Spinal cord (tissue), 10 donors: ENCODE measurements at places on chromosomes 1 and 21. TPM values are rescaled to one million over a fixed set of nuclear protein-coding genes. Genes with fewer than 3 reads are reported as not detected.
A peak's percentile ranks its signal among the peaks of the same experiment; 100 is the strongest.

DNA sequence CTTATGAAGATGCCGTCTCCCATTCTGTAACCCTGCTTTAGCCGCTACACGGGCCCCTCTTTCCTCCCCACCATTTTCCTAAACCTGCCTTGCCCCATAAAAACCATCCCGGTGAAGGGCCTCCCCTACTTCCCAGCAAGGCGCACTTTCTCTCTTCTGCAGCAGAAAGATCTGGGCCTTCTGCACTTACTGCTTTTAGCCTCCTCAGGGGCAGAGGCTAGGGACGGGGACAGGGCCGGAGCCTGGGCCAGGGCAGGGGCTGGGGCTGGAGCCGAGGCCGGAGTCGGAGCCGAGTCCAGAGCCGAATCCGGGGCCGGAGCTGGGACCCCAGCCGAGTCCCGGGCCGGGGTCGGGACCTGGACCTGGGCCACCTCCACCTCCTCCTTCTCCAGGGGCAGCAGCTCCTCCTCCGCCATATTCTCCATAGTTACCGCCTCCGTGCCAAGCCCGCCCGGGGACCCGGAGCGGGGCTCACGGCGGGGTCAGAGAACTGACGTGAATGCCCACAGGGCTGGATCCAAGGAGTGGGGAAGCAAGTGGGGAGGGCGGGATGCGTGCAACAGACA, 382 bp downstream of the TRMT1L start:
- no peaks in the 10 kb centered on the region for H3K4me1 ChIP-seq
- H3K27me3 ChIP-seq, result no peaks in the 10 kb centered on the region
- peak overlapping the region; percentile 99 for H3K4me3 ChIP-seq
- H3K27ac ChIP-seq, result peak overlapping the region; percentile 100
- H3K36me3 ChIP-seq, result no peaks in the 10 kb centered on the region
- peak; percentile 77 for DNase-seq

- no peak overlapping the region for H3K4me3 ChIP-seq
- no peak overlapping the region for H3K27ac ChIP-seq
- H3K4me1 ChIP-seq, result no peaks in the 10 kb centered on the region
- no peak for DNase-seq
- H3K36me3 ChIP-seq, result peaks cover 14% of the 10 kb centered on the region
- H3K27me3 ChIP-seq, result no peaks in the 10 kb centered on the region
These were observed 1.2 kb downstream of the ITGA10 start for GRCh38 chr1:145908653-145909052.

DNA sequence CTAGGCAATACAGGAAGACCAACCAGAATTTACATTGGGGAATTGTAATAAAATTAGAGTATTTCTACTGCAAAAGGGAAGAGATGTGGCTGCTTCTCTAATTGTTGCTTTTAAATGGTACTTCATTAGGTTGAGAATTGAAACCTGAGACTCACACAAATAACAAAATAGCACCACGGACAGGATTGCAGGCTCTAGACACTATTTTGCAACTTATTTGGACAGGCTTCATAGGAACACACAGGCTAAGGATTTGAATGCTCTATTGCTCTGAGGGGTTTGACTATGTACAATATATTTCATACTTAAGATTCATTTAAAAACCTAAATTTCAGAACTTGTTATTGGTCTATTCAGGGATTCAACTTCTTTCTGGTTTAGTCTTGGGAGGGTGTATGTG, 79.6 kb downstream of the ATP1B1 start:
- DNase-seq, result no peak
- H3K4me1 ChIP-seq, result no peaks in the 10 kb centered on the region

DNA sequence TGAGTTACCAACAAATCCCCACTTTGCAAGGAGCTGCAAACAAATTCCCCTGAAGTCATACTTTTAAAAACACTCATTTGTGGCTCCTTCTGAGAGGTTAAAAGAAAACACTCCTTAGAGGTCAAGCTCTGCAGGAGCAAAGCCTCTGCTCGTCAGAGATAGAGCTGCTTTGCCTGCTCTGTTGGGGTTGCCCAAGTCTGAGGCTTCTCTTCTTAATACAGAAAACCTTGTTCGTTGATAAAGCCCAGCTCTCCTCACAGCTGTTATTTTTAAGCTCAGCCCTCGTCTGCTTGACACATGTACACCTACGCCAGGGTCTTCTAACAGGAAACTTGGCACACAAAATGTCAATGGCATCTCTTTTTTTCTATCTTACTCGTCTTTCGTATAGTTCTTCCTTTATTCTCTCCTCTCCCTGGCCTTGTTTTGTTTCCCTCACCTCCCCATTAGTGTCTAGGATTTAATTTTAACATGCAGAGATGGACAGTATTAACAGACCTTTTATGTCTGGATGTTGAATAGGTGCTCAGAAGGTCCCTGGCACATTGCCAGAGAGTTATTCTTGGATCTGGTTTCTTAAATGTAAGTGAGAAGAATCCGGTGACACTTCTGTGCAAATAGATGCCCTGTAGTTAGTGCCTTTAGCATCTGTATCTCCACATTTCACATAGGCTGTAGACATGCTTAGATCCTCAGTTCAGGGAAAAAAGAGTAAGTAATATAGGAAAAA, 86.0 kb downstream of the LRRC53 start:
- no peaks in the 10 kb centered on the region for H3K36me3 ChIP-seq
- H3K27me3 ChIP-seq, result no peaks in the 10 kb centered on the region
- no peaks in the 10 kb centered on the region for H3K4me1 ChIP-seq
- no peak for DNase-seq
- H3K27ac ChIP-seq, result no peak overlapping the region
- H3K4me3 ChIP-seq, result no peak overlapping the region

GRCh38 chr1:92118826-92119225, 38.7 kb downstream of the BTBD8 start:
- H3K36me3 ChIP-seq, result no peaks in the 10 kb centered on the region
- H3K27me3 ChIP-seq, result no peaks in the 10 kb centered on the region
- no peak for DNase-seq
- H3K4me3 ChIP-seq, result no peak overlapping the region
- no peaks in the 10 kb centered on the region for H3K4me1 ChIP-seq

DNA sequence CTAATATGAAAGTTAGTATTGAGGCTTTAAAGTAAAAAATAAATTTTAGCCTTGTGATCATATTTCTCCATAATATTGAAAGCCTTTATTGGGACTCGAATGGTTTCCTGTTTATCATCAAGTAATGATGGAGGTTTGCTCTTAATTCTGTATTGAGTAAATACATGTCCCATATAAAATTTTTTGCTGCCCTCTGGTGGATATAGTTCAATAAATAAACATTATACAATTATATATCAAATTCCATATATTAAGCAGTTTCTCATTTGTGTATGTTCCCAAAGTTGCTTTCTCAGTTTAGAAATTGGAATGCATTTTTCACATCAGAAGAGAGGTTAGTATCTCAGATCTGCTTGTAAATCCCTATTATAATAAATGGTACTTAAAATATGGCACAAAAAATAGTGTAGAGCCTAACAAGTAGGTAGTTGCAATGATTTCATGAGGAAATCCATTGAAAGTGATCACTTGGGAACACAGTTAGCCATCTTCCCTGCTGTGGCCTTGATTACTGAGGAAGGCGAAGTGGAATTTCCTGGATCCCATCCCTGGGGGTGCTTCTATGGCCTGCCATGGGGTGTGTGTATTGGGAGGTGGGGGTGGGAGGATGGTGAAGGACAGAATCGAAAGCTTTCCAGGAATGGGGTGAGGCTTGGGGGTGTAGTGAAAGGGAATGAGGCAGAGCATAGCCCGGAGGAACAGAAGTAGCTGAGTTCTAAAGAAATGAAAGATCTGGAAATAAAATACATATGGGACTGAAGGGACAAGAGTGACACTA, 84.1 kb upstream of the C21orf91 start:
- no peaks in the 10 kb centered on the region for H3K36me3 ChIP-seq
- DNase-seq, result no peak
- H3K4me1 ChIP-seq, result peaks cover 4% of the 10 kb centered on the region
- H3K27me3 ChIP-seq, result no peaks in the 10 kb centered on the region
- no peak overlapping the region for H3K27ac ChIP-seq
- H3K4me3 ChIP-seq, result no peak overlapping the region

DNA sequence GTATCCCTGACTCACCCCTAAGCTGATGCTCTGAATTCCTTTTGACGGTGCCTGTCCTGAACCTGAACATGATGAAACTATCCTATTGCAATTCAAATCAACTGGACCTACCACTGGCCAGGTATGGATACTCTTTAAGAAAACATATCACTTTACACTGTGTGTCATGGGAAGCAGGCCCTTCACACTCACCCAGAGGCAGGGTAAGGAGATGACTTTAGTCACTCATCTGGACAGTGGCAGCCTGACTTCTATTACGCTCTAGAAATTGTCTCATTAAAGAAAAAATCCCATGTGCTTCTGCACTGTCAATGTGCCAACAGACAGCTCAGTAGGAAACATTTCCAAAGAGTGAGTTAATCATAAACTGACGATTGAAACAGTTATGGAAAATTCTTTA, 94.3 kb downstream of the VAV3 start:
- no peaks in the 10 kb centered on the region for H3K4me1 ChIP-seq
- H3K27ac ChIP-seq, result no peak overlapping the region
- H3K27me3 ChIP-seq, result no peaks in the 10 kb centered on the region
- H3K4me3 ChIP-seq, result no peak overlapping the region
- DNase-seq, result no peak

DNA sequence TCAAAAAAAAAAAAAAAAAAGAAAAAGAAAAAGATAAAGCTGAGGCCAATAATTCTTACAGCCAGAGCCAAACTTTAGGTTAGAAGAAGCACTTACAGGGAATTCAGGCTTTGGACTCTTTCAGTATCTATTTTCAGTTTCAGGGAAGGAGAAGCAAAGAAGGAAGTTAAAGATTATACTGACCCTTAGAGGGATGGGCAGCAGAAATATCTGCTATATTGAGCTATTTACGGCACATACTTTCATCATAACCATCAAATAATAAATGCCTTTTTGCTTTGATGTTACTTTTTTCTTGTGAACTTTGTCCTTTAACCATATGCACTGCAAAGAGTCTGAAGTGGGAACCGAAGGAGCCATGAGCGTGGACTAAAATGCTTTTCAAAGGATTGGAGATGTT, 42.0 kb downstream of the TM2D1 start:
- H3K36me3 ChIP-seq, result peaks cover 7% of the 10 kb centered on the region
- no peaks in the 10 kb centered on the region for H3K4me1 ChIP-seq
- no peak overlapping the region for H3K4me3 ChIP-seq
- no peak overlapping the region for H3K27ac ChIP-seq

GRCh38 chr1:24688621-24689195, 45.6 kb downstream of the SRRM1 start:
- no peak overlapping the region for H3K27ac ChIP-seq
- H3K27me3 ChIP-seq, result no peaks in the 10 kb centered on the region
- H3K4me1 ChIP-seq, result peaks cover 5% of the 10 kb centered on the region
- H3K36me3 ChIP-seq, result no peaks in the 10 kb centered on the region

DNA sequence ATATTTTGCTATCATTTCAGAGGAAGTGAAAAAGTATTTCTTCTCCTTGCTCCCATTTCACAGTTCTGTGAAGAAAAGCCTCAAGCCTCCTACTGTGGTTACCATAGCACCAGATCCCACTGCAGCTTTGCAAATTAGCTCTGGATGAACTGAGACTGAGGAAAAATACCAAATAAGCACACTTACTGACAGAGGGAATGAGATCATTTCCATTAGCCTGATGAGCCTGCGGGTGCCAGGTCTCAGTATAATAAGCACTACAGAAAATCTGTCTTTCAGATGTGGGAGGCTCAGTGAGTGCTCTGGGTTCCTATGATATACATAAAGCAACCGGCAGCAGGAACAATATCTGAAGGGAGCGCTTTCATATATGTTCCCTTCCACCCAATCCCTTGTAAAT, 21.4 kb downstream of the XKR8 start:
- no peak overlapping the region for H3K4me3 ChIP-seq
- no peak overlapping the region for H3K27ac ChIP-seq
- H3K27me3 ChIP-seq, result no peaks in the 10 kb centered on the region
- peaks cover 21% of the 10 kb centered on the region for H3K36me3 ChIP-seq
- no peaks in the 10 kb centered on the region for H3K4me1 ChIP-seq
- no peak for DNase-seq

GRCh38 chr1:56447823-56448222, 131.5 kb downstream of the PLPP3 start:
- no peaks in the 10 kb centered on the region for H3K36me3 ChIP-seq
- DNase-seq, result no peak
- H3K4me1 ChIP-seq, result peaks cover 15% of the 10 kb centered on the region
- no peaks in the 10 kb centered on the region for H3K27me3 ChIP-seq

DNA sequence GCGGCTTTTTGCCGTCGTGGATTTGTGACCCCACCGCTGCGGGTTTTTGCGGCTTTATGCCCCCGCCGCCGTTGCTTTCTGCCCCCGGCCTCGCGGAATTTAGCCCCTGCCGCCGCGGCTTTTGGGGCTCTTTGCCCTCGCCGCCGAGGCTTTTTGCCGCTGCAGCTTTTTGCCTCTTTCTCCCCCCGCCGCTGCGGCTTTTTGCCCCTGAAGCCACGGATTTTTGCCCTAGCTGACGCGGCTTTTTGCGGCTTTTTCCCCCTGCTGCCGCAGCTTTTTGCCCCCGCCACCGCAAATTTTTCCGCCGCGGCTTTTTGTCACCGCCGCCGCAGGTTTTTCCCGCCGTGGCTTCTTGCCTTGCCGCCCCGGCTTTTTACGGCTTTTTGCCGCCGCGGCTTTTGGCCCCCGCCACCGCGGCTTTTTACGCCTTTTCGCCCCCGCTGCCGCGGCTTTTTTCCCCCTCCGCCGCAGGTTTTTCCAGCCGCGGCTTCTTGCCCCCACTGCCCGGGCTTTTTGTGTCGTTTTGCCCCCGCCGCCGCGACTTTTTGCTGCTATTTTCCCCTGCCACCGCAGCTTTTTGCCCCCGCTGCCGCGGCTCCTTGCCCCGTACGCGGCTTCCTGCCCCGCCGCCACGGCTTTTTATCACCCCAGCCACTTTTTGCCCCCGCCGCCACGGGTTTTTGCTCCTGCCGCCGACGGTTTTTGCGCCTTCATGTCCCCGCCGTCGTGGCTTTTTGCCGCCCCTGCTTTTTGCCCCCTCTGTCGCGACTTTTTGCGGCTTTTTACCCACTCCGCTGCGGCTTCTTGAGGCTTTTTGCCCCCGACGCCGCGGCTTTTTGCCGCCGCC, 3933.6 kb downstream of the SRGAP2C start:
- H3K4me1 ChIP-seq, result no peaks in the 10 kb centered on the region
- DNase-seq, result no peak
- H3K27ac ChIP-seq, result no peak overlapping the region
- no peaks in the 10 kb centered on the region for H3K36me3 ChIP-seq

DNA sequence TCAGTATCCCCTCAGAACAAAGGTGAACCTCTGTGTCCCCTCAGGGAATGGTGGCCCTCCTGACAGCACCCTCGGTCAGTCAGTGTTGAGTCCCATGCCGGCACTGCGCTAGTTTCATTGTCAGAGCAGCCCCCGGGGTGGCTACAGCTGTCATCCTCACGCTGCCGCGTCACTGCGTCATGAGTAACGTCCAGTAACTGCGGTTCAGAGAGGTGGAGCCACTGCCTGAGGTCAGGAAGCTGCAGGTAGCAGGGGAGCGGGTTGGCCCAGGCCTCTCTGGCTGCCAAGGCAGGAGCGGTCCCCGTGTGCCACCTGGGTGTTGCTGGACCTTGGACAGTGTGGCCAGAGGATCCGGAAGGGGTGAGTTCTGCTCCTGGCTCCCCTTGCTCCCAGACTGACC, 20.2 kb upstream of the WNT4 start:
- no peaks in the 10 kb centered on the region for H3K36me3 ChIP-seq
- no peak for DNase-seq
- H3K27me3 ChIP-seq, result no peaks in the 10 kb centered on the region
- H3K4me1 ChIP-seq, result peaks cover 4% of the 10 kb centered on the region
- no peak overlapping the region for H3K4me3 ChIP-seq

C1orf185 gene
- total RNA-seq, result not detected

SH3BP5L gene
- 16.3 TPM for total RNA-seq

TMEM52 gene
- total RNA-seq, result 2.2 TPM

GJA9 gene
- not detected for total RNA-seq

TMEM200B gene
- total RNA-seq, result 19.3 TPM

FAM78B gene
- 4.5 TPM for total RNA-seq

KRTAP19-1 gene
- total RNA-seq, result not detected

COL11A1 gene
- total RNA-seq, result 164 TPM
